Activated T-cell treated with anti-CD3 and anti-CD28 coated beads, Interleukin-2, amount 50 U/mL, for 4 hours (primary cell): ENCODE measurements at places on chromosomes 16 and 17. TPM values are rescaled to one million over a fixed set of nuclear protein-coding genes. Genes with fewer than 3 reads are reported as not detected.

DNA sequence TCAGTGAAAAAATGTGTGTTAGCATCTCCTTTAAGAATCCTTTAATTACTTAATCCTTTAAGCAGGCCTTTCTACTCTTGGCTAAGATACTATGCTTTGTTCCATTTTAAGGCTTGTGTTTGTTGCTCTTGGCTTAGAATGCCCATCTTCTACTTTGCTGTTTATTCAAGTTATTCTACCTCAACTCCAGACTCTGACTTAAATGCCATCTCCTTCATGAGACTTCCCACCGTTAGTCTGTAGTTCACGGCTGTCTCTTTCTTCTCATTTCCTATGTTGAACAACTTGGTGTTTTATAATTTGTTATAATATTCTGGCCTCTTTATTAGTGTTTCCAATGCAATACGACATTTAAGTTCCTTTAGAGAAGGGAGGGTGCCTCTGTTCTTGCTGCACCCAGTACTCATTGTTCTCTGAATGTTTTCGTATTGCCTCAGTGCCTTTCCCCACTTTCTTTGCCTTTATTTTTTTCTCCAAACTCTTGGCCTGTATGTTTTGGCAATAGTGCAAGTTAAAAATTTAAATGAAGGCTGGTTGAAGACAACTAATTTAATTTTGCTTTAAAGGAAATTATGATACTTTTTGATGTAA, 6.1 kb upstream of the KRT10 start:
- DNase-seq: no peak

DNA sequence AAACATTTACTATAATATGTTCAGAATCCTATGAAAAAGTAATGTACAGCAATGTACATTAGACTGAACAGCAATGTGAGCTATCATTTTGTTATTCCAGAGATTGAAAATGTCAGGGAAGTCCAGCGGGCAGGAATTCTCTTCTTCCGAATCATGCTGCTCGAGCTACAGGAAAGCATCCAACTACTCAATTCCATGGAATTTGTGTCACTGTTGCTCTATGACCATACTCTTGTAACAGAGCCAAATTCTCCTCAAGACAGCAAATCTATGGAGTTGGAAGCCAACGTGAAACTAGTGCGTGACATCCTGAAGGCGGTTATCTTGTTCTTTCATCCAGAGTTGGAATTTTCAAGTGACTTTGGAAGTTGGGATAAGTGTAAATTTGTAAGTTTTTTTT, 24.8 kb upstream of the NSRP1 start:
- no peak for DNase-seq

CYGB gene
- total RNA-seq: not detected

C16orf54 gene
- total RNA-seq: 7.2 TPM

P2RX5 gene
- total RNA-seq: 53.5 TPM

- DNase-seq: no peak
Measured at GRCh38 chr16:76976101-76976500, 214.9 kb upstream of the MON1B start.

- no peak for DNase-seq
Measured at GRCh38 chr17:16516594-16517051, 24.6 kb upstream of the LRRC75A start.

DNA sequence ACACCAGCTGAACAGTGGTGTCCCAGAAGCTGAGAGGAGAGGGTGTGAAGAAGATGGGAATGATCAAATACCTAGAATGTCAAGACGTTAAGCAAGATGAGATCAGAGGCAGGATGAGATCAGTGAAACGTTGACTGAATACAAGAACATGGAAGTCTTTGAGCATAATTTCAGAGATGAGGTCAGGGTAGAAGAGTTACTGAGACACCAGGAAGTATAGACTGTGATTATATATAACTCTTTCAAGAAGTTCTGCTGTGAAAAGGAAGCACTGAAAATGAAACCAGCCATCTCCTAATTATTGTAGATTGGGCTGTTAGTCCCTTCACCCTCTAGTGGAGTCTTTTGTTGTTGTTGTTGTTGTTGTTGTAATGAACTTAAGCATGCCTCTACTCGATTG, 9.1 kb downstream of the SHCBP1 start:
- no peak for DNase-seq

- no peak for DNase-seq
Measured at GRCh38 chr16:76943921-76944320, 247.1 kb upstream of the MON1B start.

KRTAP9-2 gene
- not detected for total RNA-seq

DNA sequence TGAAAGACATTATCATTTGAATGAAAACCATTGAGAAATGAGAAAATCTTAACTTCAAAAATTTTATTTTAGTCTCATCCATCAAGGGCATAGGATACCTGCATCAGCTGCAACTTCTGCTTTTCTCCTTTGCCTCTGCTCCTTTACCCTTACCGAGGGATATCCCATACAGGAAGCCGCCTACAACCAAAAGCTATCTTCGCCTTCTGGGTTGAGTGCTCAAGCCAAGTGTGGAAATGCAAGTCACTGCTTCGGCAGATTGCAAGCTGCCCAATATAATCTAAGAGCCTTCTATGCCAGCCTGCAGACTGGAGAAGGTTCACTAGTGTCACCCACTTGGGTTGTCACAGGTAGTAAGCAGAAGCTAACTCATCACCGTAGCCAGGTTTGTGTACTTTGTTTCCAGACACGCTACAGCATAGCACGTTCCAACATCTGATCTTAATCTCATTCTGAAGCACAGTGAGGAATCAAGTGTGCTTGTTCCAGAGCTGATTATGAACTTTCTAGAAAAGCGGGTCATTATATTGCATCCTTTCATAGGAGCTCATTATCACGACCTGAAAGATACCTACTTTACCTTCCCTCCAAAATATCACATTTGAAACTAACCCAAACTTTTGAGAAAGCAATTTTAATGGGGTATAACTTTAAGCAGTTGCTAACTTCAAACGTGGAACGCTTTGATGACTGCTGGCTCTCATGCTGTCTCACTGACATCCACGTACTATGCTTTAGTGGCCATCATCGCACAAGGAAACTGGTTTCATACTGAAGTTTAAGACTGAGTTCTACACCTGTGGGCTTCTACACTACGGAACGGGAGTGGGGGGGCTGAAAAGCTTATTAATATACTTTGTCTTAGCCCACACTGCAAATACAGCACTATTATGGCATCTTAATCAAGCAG, 8.0 kb upstream of the UNK start:
- no peak for DNase-seq

DNA sequence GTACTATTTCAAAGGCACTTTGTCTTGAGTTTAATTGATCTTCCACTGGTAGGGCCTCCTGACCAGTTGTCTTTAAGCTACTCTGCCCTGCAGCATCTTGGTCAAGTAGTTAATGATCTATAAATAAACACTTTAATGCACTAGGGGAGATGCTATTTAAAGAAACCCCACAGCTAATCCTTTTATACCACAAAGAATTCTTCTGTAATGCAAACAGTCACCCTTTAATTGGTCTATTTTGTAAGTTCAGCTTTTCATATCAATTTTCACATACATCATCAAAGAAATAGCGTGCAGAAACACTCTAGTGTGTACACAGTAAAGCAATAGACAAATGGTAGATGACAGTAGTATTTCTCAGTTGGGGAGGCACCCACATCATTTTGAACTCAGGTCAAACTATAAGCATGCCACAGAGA, 70.3 kb downstream of the PMP22 start:
- DNase-seq: no peak

- no peak for DNase-seq
Measured at GRCh38 chr16:53881371-53881770, 177.4 kb downstream of the FTO start.

DNA sequence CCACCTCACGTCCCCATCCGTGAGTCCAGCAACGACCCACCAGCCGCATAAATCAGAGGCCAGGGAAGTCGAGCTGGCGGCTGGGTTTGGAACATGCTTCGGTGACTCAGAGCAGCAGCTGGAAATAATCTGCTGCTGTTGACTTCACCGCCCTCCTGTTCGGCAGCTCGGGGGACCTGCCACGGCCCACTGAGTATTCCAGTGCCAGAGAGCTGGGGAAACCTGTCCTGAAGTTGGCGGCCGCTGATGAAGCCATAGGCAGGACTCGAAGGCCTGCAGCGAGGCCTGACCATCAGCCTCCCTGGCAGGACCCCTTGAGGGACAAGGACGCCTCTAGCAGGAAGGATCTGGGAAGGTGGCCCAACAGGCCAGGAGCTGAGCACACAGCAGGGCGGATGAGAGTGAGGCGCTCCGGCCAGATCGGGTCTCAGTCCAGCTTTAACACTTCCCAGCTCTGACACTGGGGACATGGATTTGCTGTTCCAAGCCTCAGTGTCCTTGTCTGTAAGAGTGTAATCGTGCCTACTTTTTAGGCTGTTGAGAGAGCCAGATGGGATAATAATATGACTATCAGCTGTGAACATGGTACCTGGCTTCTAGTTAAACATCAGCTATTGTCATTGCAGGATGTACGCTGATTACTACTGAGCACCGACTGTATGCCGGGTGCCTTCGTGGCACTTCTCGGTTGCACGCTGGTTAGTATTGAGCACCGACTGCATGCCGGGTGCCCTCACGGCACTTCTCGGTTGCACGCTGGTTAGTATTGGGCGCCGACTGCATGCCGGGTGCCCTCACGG, 50.4 kb upstream of the CIBAR2 start:
- DNase-seq: no peak

KRT28 gene
- total RNA-seq: not detected

CTF1 gene
- total RNA-seq: 0.18 TPM

DNA sequence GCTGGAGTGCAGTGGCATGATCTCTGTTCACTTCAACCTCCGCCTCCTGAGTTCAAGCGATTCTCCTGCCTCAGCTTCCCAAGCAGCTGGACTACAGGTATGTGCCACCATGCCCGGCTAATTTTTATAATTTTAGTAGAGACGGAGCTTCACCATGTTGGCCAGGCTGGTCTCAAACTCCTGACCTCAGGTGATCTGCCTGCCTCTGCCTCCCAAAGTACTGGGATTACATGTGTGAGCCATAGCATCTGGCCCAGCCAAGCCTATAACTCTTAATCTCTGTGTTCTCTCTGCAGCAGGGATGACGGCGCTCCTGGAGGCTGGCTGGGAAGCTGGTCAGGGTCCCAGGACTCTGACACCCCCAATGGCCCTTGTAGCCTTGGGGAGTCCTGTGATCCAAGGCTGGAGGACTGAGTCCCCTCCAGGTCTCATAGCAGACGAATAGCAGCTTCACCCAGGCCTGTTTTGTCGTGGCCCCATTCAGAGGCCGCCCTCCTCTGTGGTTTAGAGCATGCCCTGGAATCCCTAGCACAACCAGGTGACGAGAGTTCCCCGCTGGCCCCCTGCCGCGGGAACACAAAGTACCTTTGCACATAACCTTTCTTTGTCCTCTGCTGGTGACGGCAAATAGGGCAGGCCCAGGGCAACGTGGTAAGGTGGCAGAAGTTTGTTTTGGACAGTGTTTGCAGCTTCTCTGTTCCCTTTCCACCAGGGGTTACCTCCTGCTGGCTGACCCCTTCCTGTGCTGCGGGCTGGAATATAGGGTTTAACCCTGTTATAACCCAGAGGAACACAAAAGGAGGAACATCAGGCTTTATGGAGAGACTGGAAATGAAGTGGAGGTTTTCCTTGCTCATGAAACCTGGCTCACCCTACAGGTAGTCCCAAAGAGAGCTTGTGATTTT, 43.0 kb upstream of the TOB1 start:
- peak; percentile 29 for DNase-seq
